ENCODE measurements at places on chromosomes 3 and 15. TPM values are rescaled to one million over a fixed set of nuclear protein-coding genes. Genes with fewer than 3 reads are reported as not detected.

- DNase-seq: no peak
Measured at GRCh38 chr15:98823012-98823458, 174.7 kb downstream of the IGF1R start.

The GOLGA6L4 gene
- total RNA-seq: 0.57 TPM

DNA sequence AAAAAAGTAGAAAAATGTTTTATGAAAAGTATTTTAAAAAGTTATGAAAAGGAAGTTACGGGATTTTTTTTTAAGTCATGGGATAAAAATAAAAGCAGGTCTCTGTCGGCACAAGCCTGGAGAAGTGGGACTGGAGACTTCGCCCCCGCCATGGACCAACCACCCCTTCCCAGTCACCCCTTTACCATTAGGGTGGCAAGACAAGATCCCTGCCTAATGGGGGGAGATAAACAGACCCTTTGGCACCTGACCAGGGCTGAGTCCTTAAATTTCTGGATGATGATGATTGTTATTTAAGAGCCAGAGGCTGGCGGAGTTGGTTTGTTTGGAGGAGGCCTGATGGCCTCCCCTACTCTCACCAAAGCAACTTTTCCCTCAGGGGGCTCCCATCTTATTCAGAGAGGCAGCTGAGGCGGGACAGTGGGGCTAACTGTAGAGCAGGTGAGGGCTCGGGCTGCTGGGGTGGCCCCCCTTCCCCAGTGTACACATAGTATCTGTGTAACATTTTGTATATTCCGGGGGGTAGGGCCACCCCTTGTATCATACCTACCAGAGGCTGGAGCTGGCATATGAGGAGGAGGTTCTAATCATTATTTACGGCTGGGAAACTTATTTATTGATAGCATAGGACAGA lies 74.0 kb downstream of the ADAMTS7 start:
- DNase-seq: no peak

- no peak for DNase-seq
Measured at GRCh38 chr15:96327155-96327741, 3.3 kb upstream of the NR2F2 start.

- DNase-seq: no peak
Measured at GRCh38 chr3:41352510-41352909, 153.2 kb downstream of the CTNNB1 start.

Data from Right ventricle myocardium inferior (tissue), 1 donor.